ENCODE measurements at places on chromosomes 16 and 17.

GRCh38 chr17:82956726-82957468, 117.1 kb upstream of the ZNF750 start:
- no peak for DNase-seq

DNA sequence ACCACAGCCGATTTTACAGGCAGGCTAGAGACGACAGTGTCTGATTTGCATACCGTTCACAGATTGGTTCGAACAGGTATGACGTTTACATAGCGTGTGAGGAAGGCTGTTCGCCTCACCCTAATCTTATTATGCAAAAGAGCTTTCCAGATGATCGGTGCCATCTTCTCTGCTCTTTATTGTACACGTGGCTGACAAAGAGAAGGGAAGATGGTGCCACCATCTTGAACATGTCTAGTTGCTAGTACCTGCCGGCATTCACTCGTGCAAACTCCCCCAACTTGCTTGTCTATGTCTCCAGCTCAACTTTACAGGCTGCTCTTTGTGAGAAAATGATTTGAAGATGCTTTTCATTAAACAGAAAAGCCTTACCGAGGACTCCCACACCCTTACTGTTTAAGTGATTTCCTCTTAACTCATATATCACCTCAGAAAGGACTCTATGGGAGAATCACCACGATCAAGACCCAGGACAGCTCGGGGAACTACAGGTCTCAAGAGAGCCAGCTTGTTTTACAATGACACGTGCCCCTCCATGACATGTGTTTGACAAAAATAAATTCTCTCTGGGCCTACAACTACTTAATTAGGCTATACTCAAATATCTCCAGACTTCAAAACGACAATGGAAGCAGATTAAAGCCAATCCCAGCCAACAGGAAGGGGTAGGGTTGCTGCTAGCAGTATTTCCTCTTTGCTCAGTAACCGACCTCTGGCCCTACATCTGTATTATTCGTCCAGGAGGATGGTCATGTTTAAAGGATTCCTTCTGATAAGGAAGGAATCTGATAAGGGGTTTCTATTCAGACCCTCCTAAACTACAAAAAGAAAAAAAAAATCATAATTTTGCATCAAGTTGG, 480.6 kb downstream of the TMEM114 start:
- DNase-seq, result no peak

GRCh38 chr16:75044800-75045361, 46.1 kb downstream of the ZNRF1 start:
- DNase-seq, result no peak

DNA sequence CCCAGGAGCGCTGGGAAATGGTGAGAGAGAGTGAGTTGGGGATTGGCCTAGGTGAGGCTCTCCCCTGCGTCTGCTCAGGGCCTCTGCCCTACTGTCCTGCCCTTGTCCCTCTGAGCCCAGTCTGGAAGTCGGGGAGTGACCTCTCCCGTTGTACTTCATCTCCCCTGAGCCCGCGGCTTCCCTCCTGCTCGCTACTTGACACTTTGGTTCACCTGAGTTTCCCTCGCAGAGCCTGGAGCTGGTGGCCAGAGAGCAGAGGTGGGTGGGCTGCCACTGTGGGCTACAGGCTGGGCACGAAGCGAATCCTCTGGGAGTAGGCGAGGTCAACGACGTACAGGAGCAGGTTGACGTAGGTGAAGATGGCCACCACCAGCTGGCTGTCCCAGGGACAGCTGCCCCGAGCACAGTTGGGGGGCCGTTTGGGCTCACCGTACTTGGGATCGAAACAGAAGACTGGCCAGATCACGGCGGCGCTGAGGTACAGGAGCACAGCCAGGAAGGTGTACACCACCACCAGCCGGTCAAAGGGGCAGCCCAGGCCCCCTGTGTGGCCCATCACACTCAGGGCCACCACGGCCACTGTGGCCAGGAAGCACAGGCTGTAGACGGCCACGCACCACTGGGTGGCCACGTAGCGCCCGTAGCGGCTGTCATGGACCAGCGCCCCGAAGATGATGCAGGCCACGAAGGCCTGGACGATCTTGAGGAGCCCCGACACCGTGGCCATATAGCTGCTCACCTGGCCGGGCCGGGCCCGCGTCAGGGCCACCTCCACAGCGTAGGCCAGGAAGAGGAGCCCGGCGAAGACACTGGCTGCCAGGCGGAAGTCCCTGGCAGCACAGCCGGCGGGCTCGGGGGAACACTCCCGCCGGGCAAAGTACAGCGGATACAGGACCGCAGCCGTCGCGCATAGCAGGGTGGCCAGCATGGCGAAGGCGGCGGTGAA, 3.7 kb upstream of the PYCR1 start:
- no peak for DNase-seq

DNA sequence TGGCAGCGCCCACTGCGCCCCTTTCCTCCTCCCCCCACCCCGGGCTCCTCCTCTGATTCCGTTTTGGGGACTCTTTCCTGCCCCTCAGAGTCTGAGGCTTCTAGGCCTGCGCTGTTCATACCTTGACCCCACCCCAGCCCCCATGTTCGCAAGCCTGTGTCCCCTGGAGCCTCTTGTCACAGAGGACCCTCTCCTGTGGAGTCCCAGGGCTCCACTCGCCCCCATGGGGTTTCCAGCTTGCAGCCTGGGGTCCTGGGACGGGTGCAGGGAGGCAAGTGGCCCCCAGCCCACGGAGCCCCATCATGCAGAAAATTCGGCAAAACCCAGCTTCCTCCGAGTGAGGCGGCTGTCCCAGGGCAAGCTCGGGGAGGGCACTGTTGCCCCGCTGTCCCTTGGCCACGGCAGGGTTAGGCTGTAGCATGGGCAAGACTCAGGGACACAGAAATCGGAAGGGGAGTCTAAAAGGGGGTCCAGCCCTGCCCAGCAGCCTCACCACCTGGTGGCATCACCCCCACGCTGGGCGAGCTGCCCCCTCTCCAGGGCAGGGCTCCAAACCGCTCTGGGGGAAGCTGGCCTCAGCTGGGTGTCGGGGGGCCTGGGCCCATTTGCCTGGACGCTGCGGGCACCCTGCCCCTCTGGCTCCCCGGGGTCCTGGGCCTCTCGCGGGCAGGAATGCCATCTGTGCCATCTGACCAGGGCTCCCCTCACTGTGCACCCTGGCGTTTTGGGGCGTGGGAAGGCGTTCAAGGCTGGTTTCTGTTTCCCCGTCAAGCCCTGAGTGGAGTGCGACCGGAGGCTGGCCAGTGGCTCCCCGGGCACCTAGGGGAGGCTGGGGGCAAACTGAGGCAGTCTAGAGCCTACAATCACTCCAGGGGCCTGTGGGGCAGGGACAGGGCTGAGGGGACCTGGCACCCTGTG, 11.5 kb upstream of the BAHCC1 start:
- DNase-seq, result no peak

DNA sequence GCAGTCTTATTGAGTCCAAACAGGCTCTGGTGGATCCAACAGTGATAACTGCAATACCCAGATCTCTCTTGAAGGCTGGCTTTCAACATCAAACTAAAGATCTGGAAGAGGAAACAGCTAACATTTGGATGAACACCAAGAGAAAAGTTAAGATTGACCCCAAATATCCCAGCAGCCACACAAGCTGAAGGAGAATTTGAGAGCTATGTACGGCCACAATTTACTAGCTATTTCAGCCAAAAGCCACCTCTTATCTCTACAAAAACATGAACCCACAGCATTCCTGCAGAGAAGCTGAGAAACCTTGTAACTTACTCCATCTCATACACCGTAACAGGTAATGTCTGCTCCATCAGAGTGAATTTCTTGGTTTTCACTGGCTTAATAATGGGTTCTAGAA, 14.3 kb downstream of the EFTUD2 start:
- DNase-seq, result no peak

- no peak for DNase-seq
These were observed 110.5 kb downstream of the PMP22 start for GRCh38 chr17:15154618-15155017.

DNA sequence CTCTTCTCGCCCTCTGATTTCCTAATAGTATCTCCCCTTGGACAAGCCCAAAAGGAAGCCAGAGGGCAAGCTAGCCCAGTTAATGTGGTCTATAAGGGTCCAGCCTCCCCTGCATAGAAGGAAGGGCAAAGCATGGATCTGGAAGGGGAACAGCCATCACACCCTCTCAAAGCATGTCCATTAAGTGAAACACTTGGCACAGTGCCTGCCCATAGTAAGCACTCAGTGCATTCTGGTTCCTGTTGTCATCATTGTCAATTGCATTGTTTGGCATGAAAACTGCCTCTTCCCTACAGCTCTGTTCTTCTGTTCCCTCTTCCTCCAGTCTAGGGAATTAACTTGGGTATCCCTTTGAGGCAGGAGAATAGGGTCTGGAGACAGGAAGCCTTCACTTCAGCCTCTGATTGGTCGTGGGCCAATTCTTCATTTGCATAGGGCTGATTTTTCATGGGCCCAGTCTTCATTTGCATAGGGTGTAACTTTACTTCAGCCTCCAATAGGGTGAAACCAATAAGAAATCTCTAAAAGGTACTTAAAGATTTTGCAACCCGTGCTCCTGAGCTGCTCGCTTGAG, 81.4 kb downstream of the C17orf67 start:
- DNase-seq, result no peak

- no peak for DNase-seq
These were observed 109.2 kb downstream of the BRIP1 start for GRCh38 chr17:61754124-61754523.

GRCh38 chr16:66986559-66986958, 1.8 kb upstream of the CES4A start:
- no peak for DNase-seq

DNA sequence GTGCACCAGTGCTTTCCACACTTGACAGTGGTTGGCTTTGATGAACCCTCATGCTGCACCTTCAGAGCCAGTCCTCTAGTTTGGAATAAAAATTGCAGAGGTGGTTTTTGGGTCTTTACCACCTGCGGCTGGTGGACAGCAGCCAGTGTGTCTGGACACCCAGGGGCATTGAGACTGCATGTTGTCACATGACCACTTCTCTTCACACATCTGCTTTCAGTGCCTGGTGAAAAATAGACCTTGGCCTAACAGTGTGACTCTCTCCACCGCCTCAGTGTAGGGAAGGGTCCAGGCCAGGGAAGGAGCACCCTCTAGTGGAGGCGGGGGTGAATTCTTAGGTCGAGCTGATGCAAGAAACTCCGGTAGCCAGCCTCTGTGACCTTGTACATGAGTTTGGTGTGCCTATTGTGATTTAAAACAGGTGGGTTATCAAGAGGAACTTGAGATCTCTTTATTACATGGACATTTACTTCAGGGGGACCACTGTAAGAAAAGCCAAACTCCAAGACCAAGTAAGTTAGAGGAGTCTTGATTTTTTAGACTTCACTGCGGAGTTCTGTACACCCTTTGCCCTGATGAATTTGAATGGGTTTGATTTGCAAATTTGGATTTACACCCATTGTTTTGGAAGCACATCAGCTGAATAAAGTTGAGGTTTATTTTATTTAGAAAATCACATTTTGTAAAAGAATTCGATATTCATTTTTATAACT, 17.9 kb downstream of the GOSR2 start:
- peak; percentile 4 for DNase-seq

GRCh38 chr17:13410874-13411273, 190.9 kb downstream of the HS3ST3A1 start:
- no peak for DNase-seq

DNA sequence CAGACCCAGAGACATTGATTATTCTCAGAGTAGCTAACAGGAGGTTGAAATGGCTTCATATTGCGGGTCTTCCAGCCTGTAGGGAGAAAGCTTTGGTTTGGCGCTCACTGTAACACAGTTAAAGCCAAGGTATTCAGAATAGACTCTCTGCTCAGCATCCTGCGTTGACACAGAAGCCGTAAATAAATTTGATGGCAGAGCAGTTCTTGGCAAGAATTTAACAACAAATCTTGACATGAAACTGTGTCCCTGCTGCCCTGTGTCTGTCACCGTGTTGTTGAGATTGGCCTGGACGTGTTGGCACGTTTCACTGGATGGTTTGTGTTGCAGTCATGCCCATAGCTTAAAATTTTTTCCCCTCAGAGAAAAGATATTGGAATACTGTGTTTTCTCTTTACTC, 359.6 kb downstream of the SNX29 start:
- DNase-seq, result no peak

- no peak for DNase-seq
These were observed 586 bp downstream of the CACNG1 start for GRCh38 chr17:67044940-67045339.

DNA sequence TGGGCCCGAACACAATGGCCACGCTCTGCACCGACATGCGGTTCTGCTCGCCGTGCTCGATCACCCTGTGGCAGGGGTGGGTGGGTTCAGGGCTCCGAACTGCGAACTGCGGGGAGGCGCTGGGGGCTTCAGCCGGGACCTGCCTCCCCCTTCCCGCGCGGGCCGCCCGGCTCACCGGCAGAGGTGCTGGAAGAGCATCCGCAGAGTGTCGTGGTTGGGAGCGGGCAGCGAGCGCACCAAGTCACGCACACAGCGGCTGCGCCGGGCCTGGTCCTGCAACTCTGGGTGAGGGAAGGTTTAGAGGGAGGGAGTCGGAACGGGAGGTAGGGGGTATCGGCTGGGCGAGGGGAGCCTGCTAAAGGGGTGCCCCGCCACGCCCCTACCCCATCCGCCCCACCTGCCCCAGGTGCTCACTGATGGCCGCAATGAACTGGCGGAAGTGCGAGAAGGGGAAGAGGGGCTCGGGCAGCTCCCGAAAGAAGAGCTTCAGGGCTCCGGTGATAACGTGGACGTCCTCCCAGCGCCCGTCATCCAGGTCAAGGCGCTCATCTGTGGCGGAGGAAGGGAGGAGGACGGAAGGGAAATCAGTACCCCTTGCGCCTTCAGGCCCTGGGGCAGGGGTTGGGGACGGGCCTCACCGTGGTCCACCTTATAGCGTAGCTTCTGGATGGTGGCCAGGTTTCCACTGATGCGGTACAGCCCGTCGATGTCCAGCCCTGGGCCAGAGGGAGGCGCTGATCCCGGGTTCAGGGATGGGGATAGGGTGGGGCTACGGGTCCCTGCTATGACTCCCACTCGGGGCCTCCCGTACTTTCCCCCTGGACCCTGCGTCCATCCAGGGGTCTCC, 36.9 kb downstream of the ARHGAP27 start:
- no peak for DNase-seq

GRCh38 chr16:87658564-87659225, 56.4 kb downstream of the JPH3 start:
- DNase-seq, result no peak

DNA sequence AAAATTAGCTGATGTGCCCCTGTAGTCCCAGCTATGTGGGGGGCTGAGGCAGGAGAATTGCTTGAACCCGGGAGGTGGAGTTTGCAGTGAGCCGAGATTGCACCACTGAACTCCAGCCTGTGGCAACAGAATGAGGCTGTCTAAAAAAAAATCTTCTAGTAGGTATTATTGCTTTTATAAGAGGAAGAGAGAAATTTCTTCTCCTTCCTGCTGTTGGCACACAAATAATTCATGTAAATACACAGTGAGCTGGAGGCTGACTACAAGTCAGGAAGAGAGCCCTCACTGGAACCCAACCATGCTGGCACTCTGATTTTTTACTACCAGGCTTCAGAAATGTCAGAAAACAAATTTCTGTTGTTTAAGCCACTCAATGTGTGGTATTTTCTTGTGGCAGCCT, 6.7 kb downstream of the PRDM7 start:
- DNase-seq, result no peak

GRCh38 chr17:21356537-21357127, 19.5 kb upstream of the KCNJ12 start:
- no peak for DNase-seq

DNA sequence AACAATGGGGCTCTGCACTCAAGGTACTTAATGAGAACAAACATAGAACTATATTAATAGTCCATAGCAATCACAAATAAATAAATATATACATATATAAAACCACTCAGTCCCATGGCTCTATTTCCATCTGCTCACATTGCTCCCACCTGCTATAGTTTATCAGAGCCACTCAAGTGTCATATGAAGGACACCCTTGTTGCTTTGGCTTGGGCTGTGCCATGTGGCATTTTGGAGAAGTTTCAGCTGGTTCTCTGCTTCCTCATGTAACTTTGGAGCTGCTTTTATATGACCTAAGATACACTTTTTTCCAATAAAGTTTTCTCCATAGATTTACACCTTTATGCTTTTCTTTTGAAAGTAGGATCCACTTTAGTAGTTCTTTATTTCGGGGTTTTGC, 126.4 kb downstream of the KCNJ2 start:
- DNase-seq, result no peak

Measured in NCI-H187 (cell line).